T-helper 2 cell (primary cell): ENCODE measurements at places on chromosomes 5 and 9.

- DNase-seq: peak; percentile 15
These were observed 5.5 kb downstream of the PTBP3 start for GRCh38 chr9:112327718-112328450.

GRCh38 chr9:127417131-127418036, 6.8 kb upstream of the ZNF79 start:
- no peak for DNase-seq

- DNase-seq: no peak
These were observed 1045.3 kb downstream of the TLE1 start for GRCh38 chr9:80644044-80644443.

GRCh38 chr5:72145348-72145747, 38.1 kb downstream of the MAP1B start:
- no peak for DNase-seq

DNA sequence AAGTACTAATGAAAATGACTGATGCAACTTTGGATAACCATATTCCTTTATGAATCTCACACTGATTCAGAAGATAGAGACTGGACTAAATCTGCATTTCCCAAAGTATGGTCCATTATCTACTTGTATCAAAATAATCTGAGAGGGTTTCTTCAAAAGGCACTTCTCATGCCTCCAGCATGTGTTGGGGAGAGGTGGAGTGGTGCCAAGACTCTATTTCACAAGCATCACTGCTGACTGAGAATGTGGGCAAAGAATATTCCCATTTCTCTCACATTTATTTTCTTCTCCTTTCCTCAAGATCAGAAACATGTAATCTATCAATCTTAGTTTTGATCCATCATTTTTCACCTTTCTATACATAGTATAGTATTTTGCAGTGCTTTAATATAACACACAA, 135.4 kb downstream of the GABRB2 start:
- DNase-seq: no peak

- no peak for DNase-seq
These were observed 129.0 kb downstream of the COL23A1 start for GRCh38 chr5:178461004-178461730.

DNA sequence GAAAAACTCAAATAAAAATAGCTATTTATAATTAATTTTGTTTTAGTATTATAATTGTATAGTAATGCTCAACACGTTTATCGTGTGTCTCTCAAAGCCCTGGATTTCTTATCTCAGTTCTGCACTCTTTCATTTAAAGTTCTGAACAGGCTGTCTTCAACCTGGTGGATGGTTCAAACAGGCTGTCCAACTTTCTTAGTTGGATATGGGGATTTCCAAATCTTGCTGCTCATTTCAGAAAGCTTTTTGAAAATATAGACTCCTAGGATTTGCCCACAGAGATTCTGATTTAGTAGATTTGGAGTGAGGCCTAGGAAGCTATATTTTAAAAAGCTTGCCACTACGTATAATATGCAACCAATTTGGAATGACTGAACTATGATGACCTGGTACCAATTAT, 120.3 kb downstream of the GRIA1 start:
- no peak for DNase-seq

DNA sequence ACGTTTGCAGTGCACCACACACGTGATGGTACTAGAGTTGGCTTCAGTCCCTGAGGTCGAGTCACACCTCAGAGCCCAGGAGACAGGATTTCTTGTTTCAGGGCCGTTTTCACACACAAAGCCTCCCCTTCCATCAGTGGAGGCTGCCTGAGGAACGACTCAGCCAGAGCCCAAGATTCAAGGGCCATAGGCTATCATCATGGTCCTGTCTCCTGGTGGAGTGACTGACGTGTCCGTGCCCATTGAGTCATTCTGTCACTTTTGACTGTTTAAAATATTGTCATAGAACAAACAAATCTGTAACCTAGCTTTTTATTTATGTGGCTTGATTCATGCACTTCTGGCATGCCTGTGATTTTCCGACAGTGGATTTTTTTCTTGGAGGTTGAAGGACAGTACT, 28.3 kb downstream of the CAMK2A start:
- no peak for DNase-seq

DNA sequence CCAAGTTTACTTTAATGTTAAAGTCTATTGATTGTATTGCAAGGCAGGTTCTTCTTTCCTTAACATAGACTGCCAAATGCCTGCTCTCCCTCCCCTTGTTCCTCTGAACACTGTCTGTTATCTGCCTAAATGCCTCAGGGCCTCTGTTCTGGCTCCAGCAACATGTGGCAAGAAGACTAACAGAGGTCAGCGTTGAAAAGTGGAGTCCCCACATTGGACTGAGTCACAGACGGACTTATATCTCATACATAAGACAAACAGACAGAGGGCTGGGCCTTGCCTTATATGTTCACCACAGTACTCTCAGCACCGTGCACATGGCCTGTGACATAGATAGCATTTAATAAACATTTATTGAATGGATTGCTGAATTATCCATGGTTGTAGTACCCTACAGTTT, 91.4 kb downstream of the TSSK1B start:
- DNase-seq: no peak

DNA sequence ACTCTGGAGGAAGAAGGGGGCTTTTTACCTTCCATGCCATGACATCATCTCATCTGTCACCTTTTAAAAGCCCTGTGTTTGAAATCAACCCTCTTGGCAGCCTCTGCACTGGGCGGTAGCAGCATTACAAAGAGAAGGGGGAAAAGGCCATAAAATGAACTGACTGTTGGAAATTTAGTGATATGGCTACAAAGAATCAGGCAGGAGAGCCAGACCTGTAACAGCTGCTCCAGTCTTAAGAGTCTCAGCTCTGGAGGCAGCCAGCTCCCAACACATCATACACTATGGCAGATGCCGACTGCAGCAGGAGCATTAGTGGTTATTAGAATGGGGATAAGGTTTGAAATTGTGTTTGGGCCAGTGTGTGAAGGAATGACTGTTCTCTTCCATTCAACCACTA, 257.5 kb downstream of the DMAC1 start:
- no peak for DNase-seq

GRCh38 chr5:38697013-38697412, 140.6 kb upstream of the LIFR start:
- no peak for DNase-seq

GRCh38 chr5:2888520-2889060, 137.1 kb upstream of the IRX2 start:
- DNase-seq: no peak

GRCh38 chr5:159377653-159378052, 47.4 kb upstream of the IL12B start:
- DNase-seq: no peak

GRCh38 chr5:73122875-73123810, 2.8 kb downstream of the TMEM171 start:
- no peak for DNase-seq

GRCh38 chr5:159768243-159768642, 148.0 kb upstream of the ADRA1B start:
- no peak for DNase-seq

- DNase-seq: no peak
These were observed 41.1 kb downstream of the DAP start for GRCh38 chr5:10719965-10720364.

GRCh38 chr9:6852243-6852963, 94.6 kb downstream of the KDM4C start:
- no peak for DNase-seq

DNA sequence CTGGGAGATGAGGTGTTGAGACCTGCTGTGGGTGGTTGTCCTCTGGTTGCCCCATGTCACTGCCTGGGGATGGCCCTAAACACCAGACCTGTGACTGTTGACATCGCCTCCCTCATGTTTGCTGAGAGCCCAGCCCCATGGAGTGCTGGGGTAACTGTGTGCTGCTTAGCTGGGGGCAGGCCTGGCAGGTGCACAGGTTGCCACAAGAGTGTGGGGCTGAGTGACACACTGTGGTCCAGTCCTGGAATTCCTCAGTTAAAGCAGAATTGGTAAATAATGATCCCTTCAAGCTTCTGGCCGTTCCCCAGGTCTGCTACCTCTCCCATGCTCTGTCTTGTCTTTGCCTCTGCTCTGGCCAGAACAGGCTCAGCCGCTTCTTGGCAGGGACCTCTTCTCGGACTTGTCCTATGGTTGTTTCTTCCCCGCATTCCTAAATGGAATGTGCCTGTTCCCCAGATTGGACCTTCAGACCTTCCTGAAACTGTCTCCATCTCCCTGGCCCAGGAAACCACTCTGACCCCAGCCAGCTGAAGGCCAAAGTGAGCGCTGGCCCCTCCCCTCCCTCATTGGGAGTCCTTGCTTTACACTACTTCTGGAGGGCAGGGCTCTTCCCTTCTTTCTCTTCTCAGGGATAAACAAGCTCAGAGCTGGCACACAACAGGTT, 61.2 kb upstream of the PITX1 start:
- no peak for DNase-seq

DNA sequence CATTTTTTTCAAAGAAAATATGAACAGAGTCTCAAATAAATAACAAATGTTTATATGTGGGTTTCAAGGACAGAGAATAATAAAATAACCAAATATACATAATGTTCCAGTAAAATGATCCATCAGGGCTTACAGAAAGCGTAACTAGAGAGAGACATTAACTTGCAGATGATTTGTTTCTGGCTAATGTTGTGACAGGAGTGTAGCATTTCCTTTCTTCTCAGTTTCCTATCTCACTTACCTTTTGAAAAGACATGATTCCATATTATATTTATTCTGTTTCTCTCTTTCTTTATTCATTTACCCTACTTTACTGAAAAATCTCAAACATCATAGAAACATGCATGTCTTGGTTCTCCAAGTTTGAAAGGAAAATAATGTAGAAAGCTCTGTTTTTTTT, 451.3 kb upstream of the CDH9 start:
- DNase-seq: no peak

DNA sequence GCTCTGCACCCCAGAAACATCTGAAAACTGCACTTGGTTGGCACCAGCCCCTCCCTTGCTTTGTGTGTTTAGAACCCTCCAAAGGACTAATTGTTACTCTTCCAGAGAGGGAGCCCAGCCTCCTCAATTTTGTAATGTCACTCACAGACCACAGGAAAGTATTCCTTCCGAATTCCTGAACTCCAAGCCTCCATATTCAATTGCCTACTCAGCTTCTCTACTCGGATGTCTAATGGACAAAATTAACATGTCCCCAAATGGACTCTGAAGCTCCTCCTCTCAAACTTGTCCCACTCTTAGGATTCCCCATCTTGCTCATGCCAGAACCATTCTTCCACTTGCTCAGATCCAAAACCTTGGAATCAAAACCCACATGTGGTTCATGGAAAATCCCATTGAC, 3.9 kb upstream of the TMEM171 start:
- no peak for DNase-seq

GRCh38 chr9:16155878-16156277, 603.0 kb downstream of the CCDC171 start:
- no peak for DNase-seq
